DMS79 treated with DMSO at 0.1 percent for 48 hours (cell line): ENCODE measurements at places on chromosomes 1 and 21.
A peak's percentile ranks its signal among the peaks of the same experiment; 100 is the strongest.

- DNase-seq, result peak; percentile 65
These were observed 28.6 kb upstream of the ZFP69B start for GRCh38 chr1:40421431-40422384.

GRCh38 chr1:198128533-198128932 is 28.3 kb upstream of the NEK7 start:
- DNase-seq, result no peak

DNA sequence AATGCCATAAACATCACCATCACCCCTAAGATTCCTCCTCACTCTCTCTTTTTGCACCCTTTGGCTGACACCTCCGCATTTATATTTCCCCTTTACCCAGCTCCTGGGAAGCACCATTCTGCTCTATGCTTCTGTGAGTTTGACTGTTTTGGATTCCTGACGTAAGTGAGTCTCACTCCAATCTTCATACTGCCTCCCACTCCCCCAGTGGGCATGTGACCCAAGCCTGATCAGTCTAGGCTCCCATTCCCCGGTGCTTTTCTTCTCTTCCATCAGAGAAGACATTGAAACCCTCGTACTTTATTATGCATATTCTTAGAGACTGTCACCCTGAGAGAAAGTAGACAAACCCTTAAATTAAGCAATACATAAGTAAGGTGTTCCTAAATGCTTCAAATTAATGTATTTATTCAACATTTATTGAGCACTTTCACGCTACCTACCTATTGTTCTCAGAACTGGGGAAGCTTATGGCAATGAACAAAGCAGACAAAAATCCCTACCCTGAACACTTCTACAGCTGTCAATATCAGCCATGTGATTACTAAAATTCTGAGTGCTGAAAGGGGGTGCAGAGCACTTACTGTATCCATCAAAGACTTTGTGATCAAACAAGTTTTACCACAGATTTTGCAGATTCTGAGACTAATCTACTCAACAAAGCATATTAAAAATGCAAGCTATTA is 43.4 kb upstream of the DIPK1A start:
- no peak for DNase-seq

GRCh38 chr1:165169028-165169427 is 187.5 kb downstream of the LMX1A start:
- peak; percentile 7 for DNase-seq

DNA sequence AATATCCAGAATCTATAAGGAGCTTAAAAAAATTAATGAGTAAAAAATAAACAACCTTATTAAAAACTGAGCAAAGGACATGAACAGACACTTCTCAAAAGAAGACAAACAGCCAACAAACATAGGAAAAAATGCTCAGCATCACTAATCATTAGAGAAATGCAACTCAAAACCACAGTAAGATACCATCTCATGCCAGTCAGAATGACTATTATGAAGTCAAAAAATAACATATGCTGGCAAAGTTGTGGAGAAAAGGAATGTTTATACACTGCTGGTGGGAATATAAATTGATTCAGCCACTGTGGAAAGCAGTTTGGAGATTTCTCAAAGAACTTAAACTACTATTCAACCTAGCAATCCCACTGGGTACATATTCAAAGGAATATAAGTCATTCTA is 25.3 kb downstream of the PIGK start:
- no peak for DNase-seq

GRCh38 chr1:9592510-9593075 is 3.9 kb downstream of the TMEM201 start:
- no peak for DNase-seq

- DNase-seq, result no peak
These were observed 23.0 kb downstream of the TATDN3 start for GRCh38 chr1:212814537-212815334.

- no peak for DNase-seq
These were observed 31.2 kb downstream of the KCNK2 start for GRCh38 chr1:215113776-215114153.

GRCh38 chr1:101344745-101345144 is 107.9 kb downstream of the S1PR1 start:
- no peak for DNase-seq

GRCh38 chr1:226494092-226494609 is 54.4 kb upstream of the STUM start:
- DNase-seq, result no peak

GRCh38 chr1:183101081-183101480 is 77.9 kb downstream of the LAMC1 start:
- DNase-seq, result no peak

- no peak for DNase-seq
These were observed 16.3 kb downstream of the BATF3 start for GRCh38 chr1:212683357-212683722.

- DNase-seq, result no peak
These were observed 34.9 kb upstream of the RUNX3 start for GRCh38 chr1:24964811-24965570.

GRCh38 chr1:222644636-222644980 is 26.7 kb downstream of the MIA3 start:
- no peak for DNase-seq

DNA sequence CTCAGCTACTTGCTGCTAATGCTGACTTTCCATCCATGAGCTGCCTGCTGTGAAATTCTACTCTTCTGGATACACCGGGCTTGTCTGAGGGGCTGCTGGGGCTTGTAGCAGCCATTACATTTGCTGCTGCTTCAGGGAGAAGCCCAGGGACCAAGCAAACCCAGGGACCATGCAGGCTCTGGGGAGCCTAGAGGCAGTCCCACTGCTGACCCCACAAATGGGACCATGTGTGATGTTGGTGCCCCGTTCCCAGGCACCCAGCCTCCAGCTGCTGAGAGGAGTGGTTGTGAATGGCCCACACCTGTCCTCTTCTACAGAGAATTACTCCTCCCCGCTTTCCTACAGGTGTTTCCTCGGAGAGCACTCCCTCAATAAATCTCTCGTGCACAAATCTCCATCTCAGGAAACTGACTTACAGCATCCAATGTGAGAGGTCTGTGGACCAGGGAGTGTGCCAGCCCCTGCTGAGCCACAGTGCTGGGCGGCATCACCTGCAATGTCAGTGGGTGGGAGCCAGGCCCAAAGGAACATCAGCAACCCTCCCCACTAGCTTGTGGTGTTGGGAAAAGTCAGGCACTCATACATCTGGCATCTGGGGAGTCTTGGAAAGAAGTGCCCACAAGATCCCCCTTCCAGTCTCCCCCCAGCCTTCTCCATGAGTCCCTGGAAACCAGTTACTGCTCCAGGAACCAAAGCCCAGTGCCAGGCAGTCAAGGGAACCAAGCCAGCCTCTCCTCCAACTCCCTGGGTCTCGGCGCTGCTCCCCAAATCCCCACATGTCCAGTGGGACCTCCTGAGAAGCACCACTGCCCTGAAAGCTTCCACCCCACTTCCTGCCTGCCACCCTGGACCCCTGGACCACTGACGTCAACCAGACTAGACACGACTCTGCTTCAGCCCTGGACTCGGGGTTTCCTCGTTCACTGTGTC is 65.1 kb downstream of the TCP10L start:
- no peak for DNase-seq

- no peak for DNase-seq
These were observed 32.2 kb downstream of the TFAP2E start for GRCh38 chr1:35605071-35605866.

GRCh38 chr1:101509370-101509769 is 272.6 kb downstream of the S1PR1 start:
- no peak for DNase-seq

DNA sequence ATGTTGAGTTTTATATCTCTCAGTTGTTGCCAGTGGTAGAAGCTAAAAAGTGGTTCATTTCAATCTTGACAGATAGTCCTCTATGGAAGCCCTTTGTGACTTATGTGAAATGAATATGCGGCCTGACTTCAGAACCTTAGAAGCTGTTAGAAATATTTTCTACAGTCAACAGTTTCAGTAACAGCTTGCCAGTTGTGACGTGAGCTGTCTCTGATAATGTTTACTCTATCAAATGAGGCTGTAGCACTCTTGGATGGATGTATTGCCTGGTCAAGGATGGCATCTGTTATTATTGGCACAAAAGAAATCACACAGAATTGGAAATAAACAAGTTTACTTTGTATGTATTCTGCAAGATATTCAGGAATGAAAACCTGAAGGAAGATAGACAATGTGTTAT is 31.9 kb downstream of the SNX7 start:
- DNase-seq, result no peak

DNA sequence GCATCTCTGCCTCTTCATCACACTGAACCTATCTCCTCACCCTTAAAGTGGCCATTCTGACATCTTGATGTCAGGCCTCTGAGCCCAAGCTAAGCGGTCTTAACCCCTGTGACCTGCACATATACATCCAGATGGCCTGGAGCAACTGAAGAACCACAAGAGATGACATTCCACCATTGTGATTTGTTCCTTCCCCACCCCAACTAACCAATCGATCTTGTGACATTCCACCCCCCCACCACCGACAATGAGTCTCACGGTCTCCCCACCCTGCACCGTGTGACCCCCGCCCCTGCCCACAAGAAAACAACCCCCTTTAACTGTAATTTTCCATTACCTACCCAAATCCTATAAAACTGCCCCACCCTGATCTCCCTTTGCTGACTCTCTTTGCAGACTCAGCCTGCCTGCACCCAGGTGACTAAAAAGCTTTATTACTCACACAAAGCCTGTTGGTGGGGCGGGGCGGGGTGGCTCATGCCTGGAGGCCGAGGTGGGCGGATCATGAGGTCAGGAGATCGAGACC is 21.0 kb upstream of the PINK1 start:
- DNase-seq, result no peak

DNA sequence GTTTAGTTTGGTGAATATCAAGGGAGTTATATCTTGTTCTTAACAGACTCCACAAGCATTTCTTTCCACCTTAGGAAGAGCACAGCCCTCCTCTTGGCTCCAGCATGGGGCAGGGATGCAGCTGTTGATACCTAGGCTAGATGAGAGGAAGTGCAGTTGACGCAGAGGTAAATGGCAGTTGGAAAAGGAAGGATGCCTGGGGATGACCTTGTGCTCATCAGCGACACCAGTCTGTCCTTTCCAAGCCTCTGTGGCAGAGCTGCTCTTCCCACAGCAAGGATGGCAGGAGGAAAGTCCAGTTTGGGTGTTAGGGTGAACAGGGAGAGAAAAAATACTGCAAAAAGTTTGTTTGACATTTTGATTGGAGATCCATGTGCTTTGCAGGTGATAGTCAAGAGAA is 6.2 kb downstream of the PROX1 start:
- no peak for DNase-seq

DNA sequence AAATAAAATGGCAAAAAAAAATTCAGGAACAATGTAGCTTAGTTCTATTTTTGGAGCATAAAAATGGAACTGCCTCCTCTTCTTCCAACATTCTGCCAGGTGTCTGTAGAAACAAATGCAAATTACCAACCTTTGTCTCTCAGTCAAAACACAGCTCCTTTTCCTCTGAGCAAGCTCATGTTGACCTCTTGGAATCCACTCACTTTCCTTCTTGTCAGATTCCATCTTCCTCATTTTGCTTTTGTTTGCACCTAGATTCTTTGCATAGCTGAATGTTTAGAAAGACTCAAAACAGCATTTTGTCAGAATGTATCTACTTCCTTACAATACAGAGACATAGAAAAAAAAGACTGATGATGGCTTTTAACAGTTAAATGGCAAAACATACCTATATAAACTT is 178.2 kb downstream of the ADGRL2 start:
- DNase-seq, result no peak

- DNase-seq, result no peak
These were observed 8.2 kb downstream of the UMODL1 start for GRCh38 chr21:42079008-42079938.

DNA sequence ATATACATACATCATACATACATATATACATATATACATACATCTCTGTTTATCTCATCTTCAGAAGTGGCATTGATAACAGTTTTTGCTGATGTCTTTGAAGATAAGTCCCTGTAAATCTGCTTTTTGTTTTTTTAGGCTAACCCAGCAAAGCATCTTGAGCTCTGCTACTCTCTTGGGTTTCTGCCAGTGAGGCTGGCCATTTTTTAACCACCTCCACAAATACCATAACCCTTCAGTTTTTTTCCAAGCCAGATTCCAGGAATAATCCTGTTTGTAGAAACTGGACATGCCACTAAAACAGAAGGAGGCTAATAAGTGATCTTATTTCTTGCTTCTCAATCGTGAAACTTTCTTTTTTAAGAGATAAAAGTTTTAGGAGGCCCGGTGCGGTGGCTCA is 21.6 kb downstream of the SDHC start:
- no peak for DNase-seq

DNA sequence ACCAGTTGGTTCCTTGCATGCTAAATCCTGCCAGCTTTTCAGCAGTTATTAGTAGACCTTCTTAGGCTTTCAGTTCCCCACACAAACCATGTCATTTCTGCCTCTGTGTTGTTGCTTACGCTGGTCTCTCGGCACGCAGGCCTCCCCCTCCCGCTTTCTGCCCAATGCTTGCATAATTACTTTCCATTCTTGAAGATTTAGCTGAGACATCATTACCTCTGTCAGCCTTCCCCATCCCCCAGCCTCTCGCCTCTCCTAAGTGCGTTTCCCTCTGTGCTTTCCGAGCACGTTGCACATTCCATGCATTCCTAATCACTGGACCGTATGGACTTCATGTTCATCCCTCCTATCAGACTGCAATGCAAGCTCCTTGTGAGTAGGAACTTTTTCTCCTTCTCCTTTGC is 26.8 kb downstream of the TSHB start:
- no peak for DNase-seq

- no peak for DNase-seq
These were observed 131.8 kb downstream of the CTH start for GRCh38 chr1:70542856-70543255.

GRCh38 chr1:39262802-39263201 is 58.3 kb downstream of the MACF1 start:
- no peak for DNase-seq

- no peak for DNase-seq
These were observed 19.6 kb downstream of the CCDC18 start for GRCh38 chr1:93200086-93200620.

GRCh38 chr1:206631085-206631509 is 4.2 kb upstream of the DYRK3 start:
- peak; percentile 40 for DNase-seq

- no peak for DNase-seq
These were observed 35.3 kb upstream of the FCER1A start for GRCh38 chr1:159266832-159267231.

GRCh38 chr1:231964961-231965360 is 338.4 kb downstream of the DISC1 start:
- peak; percentile 37 for DNase-seq

- DNase-seq, result no peak
These were observed 112.5 kb downstream of the ZC3H11B start for GRCh38 chr1:219500327-219500897.

GRCh38 chr1:201562257-201562656 is 23.3 kb downstream of the NAV1 start:
- no peak for DNase-seq

DNA sequence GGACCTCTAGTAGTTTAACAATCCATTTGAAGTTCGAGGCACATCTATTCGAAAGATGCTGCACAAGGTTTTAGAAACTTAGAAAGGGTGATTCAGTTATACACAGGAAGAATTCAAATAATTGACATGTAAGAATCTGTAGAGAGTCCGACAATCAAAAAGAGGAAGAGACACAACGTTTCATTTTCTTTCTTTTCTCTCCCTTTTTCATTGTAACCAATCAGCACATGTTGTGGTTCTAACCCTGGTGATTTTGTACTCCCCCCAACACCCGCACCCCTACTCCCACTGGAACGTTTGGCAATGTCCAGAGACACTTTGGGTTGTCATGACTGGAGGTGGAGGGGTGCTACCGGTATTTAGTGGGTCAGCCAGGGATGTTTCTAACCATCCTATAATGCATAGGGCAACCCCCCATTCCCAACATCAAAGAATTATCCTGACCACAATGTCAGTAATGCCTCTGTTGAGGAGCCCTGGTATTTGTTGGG is 4.9 kb downstream of the TGFB2 start:
- no peak for DNase-seq
